Gastroesophageal sphincter (tissue), 4 donors: ENCODE measurements at places on chromosomes 5 and 9.
A peak's percentile ranks its signal among the peaks of the same experiment; 100 is the strongest.

DNA sequence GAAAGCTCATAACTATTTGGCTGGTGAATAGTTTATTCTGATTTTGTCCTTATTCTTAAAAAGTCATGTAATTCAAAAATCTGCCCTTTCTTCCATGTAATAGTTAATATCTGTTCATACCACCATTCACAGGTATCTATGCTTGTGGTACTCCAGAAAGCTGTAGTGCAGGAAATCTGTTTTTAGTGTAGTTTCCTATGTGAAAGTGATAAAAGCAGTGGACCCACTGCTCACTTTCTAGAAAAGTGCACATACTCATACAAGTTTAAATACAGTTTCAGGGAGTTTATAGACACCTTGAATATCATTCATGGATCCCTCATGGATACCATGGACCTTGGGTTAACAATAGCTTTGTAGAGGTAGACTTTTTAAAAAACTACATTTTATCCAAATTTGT is 20.2 kb downstream of the PBX3 start:
- no peaks in the 10 kb centered on the region for H3K27me3 ChIP-seq
- ATAC-seq, result no peak
- no peaks in the 10 kb centered on the region for H3K36me3 ChIP-seq

- no peaks in the 10 kb centered on the region for H3K36me3 ChIP-seq
- no peak for ATAC-seq
- H3K27me3 ChIP-seq, result peaks cover 14% of the 10 kb centered on the region
Observed at GRCh38 chr9:93031629-93032430, 26.7 kb upstream of the SUSD3 start.

- H3K27me3 ChIP-seq, result no peaks in the 10 kb centered on the region
- H3K4me3 ChIP-seq, result no peak overlapping the region
- no peak for ATAC-seq
- no peaks in the 10 kb centered on the region for H3K36me3 ChIP-seq
- no peak overlapping the region for H3K27ac ChIP-seq
Observed at GRCh38 chr5:83654427-83654994, 66.1 kb downstream of the HAPLN1 start.

- no peaks in the 10 kb centered on the region for H3K27me3 ChIP-seq
- H3K4me1 ChIP-seq, result no peaks in the 10 kb centered on the region
Observed at GRCh38 chr5:73917433-73917832, 291.4 kb downstream of the ARHGEF28 start.

GRCh38 chr9:116274293-116274692 is 120.7 kb downstream of the PAPPA start:
- no peak overlapping the region for H3K4me3 ChIP-seq
- no peak for ATAC-seq
- H3K27ac ChIP-seq, result no peak overlapping the region
- no peaks in the 10 kb centered on the region for H3K27me3 ChIP-seq
- no peaks in the 10 kb centered on the region for H3K4me1 ChIP-seq
- no peaks in the 10 kb centered on the region for H3K36me3 ChIP-seq

GRCh38 chr5:158967541-158967940 is 132.2 kb downstream of the EBF1 start:
- no peak overlapping the region for H3K4me3 ChIP-seq
- H3K36me3 ChIP-seq, result no peaks in the 10 kb centered on the region
- peak; percentile 31 for ATAC-seq
- H3K4me1 ChIP-seq, result peaks cover 11% of the 10 kb centered on the region

DNA sequence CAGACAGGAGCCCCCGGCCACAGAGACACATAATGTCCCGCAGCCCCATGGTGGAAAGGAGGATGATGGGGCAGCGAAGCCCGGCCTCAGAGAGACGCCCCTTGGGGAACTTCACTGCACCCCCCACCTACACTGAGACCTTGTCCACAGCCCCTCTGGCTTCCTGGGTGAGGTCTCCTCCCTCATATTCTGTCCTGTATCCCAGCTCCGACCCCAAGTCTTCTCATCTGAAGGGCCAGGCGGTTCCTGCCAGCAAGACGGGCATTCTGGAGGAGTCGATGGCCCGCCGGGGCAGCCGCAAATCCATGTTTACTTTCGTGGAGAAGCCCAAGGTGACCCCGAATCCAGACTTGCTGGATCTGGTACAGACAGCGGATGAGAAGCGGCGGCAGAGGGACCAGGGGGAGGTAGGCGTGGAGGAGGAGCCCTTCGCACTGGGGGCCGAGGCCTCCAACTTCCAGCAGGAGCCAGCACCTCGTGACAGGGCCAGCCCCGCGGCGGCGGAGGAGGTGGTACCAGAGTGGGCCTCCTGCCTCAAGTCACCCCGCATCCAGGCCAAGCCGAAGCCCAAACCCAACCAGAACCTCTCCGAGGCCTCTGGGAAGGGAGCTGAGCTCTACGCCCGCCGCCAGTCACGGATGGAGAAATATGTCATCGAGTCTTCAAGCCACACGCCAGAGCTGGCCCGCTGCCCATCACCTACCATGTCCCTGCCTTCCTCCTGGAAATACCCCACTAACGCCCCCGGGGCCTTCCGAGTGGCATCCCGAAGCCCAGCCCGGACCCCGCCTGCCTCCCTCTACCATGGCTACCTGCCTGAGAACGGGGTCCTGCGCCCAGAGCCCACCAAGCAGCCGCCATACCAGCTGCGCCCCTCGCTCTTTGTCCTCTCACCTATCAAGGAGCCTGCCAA is 8.9 kb downstream of the SYNPO start:
- H3K4me1 ChIP-seq, result peaks cover 93% of the 10 kb centered on the region
- H3K36me3 ChIP-seq, result no peaks in the 10 kb centered on the region
- no peaks in the 10 kb centered on the region for H3K27me3 ChIP-seq
- no peak overlapping the region for H3K27ac ChIP-seq
- no peak for ATAC-seq
- no peak overlapping the region for H3K4me3 ChIP-seq

DNA sequence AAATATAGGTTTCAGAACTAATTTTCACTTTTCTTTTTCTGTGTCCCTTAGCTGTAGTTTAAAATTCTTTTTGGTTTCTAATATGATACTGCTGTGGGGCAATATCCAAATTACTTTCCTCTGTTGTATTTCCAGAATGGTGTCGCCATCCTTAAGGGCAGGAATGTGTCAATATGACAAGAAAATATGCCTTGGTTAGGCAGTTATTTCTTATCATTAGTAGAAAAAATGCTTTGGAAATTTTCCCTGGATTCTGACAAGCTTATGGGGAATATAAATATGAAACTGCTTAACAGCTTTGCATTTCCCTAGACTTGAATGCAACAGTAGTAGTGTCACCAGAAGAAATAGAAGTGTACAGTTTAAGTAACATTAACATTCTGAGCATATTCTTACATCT is 29.4 kb downstream of the ANKRD34B start:
- ATAC-seq, result no peak
- H3K4me3 ChIP-seq, result no peak overlapping the region
- H3K4me1 ChIP-seq, result no peaks in the 10 kb centered on the region
- H3K27ac ChIP-seq, result no peak overlapping the region
- no peaks in the 10 kb centered on the region for H3K27me3 ChIP-seq
- no peaks in the 10 kb centered on the region for H3K36me3 ChIP-seq

- H3K27ac ChIP-seq, result no peak overlapping the region
- H3K4me1 ChIP-seq, result peaks cover 46% of the 10 kb centered on the region
- H3K36me3 ChIP-seq, result no peaks in the 10 kb centered on the region
Observed at GRCh38 chr5:154779105-154779504, 23.9 kb downstream of the LARP1 start.

DNA sequence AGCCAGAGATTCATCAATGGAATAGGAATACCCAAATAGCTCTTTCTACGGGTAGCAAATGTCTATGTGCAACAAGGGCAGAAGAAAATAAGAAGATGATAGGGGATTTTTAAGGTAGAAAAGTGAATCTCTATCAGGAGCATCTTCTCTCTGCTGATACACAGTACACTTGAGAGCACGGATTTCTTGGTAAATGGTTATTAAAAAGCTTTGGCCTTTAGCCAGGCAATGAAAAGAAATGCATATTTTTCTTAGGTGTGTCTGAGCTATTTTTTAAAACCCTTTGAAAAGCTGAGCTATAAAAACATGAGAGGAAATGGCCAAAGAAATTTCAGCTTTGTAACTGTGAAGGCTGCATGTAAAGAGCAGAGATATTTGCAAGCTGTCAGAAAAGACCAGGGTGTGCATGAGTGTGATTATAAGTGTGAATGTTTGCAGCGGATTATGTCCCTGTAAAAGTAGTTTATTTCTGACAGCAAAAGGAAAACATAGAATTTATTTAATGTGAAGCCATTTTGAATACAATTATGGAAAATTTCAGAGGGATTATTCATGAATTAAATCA is 487.1 kb upstream of the PIK3R1 start:
- H3K36me3 ChIP-seq, result no peaks in the 10 kb centered on the region
- H3K27me3 ChIP-seq, result no peaks in the 10 kb centered on the region

- H3K36me3 ChIP-seq, result peaks cover 22% of the 10 kb centered on the region
- peaks cover 9% of the 10 kb centered on the region for H3K4me1 ChIP-seq
- no peak overlapping the region for H3K4me3 ChIP-seq
- H3K27me3 ChIP-seq, result no peaks in the 10 kb centered on the region
- no peak overlapping the region for H3K27ac ChIP-seq
Observed at GRCh38 chr9:7089406-7090193, 331.8 kb downstream of the KDM4C start.
